ENCODE measurements at places on chromosomes 4 and X.

GRCh38 chr4:851701-852430, 25.9 kb upstream of the CPLX1 start:
- no peak for DNase-seq

- no peak for DNase-seq
Observed at GRCh38 chrX:40622479-40623138, 619 bp upstream of the MPC1L start.

DNA sequence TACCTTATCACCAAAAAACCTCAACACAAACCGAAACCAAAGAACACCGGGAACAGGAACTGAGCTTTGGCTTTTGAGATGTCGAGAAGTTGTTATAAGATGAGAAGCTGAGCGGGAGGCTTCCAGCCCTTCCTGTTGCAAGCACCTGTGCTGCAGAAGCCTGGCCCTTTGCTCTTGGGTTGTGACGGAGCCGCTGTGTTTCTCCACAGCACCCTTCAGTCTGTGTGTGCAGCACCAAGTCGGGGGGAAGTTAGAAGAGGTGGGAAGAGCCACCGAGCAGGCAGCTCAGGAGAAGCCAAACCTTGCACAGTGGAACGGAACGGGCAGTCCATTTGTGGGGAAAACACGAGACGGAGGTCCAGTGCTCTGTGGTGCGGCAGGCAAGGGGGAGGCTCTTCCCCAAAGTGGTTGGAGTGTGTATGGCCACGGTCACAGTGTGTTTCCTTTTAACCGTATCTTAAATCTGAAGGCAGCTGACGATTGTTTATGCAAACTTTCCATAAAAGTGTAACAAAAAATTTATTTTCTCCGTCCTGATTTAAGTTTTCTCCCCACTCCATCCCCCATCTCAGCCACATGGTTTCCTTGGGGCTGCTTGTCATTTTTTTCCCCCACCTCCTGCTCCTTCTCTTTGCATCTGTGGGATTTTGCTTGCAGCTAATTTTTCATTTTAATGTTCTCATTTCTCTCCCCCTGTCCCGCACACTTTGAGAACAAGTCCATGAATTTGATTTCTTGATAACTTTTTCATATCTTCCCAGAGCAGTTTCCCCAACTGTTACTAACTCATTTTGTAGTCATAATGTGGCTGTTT, 123.7 kb downstream of the STOX2 start:
- DNase-seq = no peak

DNA sequence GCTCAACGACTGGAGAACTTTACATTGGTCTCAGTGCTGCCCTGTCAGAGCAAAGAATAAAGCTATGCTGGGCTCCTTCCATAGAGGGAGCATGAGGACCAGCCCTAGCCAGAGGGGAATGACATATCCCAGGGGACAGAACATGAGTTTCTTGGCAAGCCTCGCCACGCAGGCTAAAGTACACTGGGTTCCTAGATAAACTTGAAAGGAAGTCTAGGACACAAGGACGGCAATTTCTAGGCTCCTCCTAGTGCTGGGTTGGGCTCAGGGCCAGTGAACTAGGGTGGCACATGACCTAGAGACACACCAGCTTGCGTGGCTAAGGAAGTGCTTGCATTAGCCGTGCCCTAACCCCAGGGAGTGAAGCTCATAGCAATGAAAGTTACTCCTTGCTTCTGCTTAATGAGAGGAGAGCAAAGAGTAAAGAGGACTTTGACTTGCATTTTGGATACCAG, 141.0 kb downstream of the MAB21L2 start:
- DNase-seq = peak; percentile 85

DNA sequence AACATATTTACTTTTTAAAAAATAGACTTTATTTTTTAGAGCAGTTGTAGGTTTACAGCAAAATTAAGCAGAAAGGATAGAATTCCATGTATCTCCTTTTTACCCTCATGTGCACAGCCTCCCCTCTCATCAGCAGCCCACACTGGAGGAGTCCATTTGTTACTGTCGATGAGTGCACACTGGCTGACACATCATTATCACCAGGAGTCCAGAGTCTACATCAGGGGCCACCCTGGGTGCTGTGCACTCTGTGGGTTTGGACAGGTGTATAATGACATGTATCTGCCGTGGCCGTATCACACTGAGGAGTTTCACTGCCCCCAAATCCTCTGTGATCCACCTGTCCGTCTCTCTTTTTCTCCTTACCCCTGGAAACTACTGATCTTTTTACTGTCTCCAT, 26.3 kb downstream of the TBC1D14 start:
- DNase-seq = no peak

GRCh38 chr4:108377021-108377420, 208.3 kb upstream of the LEF1 start:
- DNase-seq = no peak

DNA sequence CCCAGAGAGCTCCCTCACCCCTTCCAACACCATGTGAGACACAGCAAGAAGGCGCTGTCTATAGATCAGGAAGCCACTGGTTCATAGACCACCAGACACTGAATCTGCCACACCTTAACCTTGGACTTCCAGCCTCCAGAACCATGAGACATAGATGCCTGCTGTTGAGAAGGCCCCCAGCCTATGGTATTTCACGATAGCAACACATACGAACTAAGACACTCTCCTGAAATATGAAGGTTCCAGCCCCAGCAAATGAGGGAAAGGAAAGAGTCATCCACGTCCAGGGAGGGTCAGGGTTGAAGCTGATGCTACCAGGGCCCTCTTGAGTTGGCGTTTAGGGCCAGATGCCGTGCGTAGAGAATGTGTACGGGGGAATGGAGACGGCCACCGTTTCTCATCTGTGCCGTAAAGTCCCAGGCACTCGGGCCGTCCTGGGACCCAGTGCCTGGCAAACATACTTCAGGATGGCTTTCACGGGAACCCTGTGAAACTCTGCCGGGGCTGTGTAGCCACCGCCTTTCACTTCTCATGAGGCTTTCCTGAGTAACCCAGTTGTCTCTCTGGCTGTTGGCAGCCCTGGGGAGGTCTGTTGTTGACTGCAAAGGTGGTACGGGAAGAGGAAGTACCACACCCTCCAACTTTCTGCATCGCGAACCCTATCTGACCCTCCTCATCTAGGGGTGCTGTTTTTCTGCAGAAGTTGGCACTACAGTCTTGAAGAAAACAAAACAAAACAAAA, 17.7 kb upstream of the P2RY8 start:
- no peak for DNase-seq

GRCh38 chrX:119784747-119785446, 6.5 kb downstream of the RPL39 start:
- DNase-seq = peak; percentile 44

DNA sequence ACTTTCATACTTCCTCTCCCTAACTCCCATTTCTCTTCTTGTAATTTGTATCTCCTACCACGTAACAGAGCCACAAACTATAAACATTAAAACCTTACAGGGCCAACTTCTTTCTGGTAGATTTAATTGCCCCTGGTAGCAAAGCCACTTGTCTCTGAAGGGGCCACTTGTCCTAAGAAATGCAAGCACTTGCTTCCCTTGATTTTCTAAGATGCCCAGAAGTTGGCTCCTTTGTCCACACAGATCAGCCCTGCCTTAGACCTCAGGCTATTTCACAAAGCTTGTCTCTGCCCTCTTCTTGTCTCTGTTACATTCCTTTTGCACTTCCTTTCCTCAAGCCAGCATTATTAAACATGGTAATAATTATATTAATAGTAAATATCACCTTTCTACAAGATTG, 80.6 kb upstream of the CXXC4 start:
- no peak for DNase-seq

DNA sequence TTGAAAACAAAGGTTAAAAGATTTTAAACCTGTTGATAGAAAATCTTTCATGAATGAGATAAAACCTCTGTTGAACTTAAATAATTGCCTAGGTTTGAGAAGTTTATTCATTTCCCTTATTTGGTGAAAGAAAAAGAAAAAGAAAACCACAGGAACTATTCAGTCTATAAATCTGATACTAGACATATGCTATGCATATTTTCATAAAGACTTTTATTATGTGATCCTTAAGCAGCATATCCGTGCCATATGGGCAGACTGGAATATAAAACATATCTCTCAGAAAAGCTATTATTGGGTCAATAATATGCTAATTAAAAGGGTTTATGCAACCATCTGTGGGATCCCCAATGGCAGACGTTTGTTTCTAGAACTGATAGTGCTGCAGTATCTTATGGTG, 178.7 kb downstream of the RASL11B start:
- no peak for DNase-seq

- no peak for DNase-seq
Observed at GRCh38 chr4:57462843-57463242, 352.7 kb upstream of the IGFBP7 start.

DNA sequence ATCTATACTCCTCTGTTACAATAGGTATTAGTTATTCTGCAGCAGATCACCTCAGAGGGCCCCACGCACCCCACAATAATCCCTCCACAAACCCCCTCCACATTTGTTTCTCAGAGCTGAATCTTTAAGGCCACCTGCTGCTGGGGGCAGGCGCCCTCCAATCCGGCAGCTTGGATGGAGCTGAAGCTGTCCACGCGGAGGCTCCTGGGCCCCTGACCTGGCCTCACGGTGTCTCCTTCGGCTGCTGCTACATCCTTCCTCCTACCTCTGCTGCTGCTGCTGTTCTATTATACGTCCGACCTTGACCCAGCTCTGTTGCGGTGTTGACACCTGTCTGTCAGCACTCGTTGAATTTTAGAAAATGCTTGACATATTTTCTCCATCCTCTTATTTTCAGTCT, 430.2 kb upstream of the ZFP42 start:
- DNase-seq = no peak

- DNase-seq = no peak
Observed at GRCh38 chr4:189096717-189097116, 844.0 kb upstream of the FRG1 start.

GRCh38 chr4:26701786-26702227, 117.9 kb downstream of the TBC1D19 start:
- DNase-seq = no peak

- peak; percentile 87 for DNase-seq
Observed at GRCh38 chr4:128461291-128462102, 173.9 kb upstream of the PGRMC2 start.

GRCh38 chr4:56496241-56496640, 9.3 kb upstream of the ARL9 start:
- DNase-seq = no peak

- no peak for DNase-seq
Observed at GRCh38 chr4:61771056-61771455, 570.9 kb downstream of the ADGRL3 start.

DNA sequence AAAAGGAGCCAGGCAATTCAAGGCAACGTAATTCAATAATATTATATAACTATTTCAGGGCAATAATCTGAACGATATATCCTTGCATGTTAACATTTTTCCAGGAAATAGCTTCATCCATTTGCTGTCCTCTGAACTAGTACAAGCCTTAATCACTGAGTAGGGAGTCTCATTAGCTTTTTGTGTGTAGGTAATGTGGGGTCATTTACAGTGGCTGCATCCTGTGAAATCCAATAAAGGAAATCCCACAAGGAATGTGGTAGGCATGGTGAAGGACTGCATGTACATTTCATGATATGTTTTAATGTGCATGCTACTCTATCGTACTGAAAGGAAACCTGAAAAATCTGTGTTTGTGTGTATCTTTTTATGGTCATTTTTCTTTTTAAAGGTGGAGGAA, 103.5 kb downstream of the SLC4A4 start:
- no peak for DNase-seq

GRCh38 chr4:3218824-3219760, 29.9 kb upstream of the MSANTD1 start:
- no peak for DNase-seq

- DNase-seq = no peak
Observed at GRCh38 chr4:54092405-54093323, 7.3 kb upstream of the GSX2 start.

DNA sequence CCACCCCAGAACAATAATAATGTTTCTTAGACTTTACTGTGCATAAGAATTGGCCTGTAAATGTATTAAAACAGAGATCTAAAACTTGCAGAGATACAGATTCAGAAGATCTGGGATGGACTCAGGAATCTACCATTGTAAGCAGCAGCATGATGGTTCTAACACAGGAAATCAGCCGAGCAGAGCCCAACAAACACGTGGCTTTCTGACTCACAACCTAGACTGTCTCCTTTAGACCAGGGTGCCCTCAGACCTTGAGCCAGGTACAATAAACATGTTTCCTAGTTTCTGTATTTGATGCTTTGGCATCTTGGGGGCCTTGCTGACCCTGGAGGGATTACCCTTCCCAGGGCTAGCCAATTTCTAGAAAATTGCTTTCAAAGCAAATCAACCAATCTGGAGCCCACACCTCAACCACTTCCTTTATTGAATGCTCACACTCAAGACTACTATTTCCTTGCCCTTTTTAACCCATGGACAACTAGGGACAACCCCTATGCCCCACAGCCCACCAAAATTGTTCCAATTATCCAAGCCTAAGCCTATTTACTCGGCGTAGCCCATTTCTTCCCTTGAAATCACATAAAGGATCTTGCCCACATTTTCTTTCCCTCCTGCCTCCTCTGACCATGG, 80.5 kb downstream of the TBC1D9 start:
- peak; percentile 24 for DNase-seq

DNA sequence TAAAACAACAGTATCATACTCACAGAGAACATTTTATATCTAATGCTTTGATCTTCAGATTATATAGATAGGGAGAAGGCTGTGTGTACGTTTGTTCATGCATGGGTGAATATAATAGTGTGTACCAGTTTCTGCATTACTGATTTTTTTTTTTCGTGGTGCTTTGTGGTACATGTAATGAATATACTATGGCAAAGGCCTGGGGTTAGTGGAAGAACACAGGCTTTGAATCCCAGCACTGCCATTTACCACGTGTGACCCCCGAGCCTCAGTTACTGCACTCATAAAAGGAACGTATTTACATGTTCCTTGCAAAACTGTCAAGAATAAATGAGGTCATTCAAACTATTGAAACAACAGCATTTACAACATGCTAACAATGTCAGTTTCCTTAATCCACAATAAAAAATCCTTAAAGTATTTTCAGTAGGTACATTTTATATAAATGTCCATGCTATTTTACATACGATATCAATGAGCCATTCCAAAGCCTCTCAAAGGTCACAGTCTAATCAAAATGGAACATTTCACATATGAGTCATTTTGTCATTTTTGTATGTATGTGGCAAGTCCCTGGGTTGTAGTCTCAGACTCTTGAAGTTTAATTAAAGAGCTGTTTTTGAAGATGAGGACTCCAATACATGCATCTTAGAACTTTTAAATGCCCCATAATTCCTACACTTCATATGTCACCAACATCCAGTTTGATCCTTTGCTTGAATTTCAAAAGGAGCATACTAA, 242.8 kb downstream of the PPP3CA start:
- DNase-seq = no peak

GRCh38 chrX:37752936-37753335, 26.9 kb upstream of the CYBB start:
- no peak for DNase-seq

- DNase-seq = peak; percentile 86
Observed at GRCh38 chr4:163332526-163333406, at the start of gene NPY1R. Gene NPY1R, minus strand, starts transcription at chr4:163332596. Its CDS starts 6,042 bp downstream, at chr4:163326554.

DNA sequence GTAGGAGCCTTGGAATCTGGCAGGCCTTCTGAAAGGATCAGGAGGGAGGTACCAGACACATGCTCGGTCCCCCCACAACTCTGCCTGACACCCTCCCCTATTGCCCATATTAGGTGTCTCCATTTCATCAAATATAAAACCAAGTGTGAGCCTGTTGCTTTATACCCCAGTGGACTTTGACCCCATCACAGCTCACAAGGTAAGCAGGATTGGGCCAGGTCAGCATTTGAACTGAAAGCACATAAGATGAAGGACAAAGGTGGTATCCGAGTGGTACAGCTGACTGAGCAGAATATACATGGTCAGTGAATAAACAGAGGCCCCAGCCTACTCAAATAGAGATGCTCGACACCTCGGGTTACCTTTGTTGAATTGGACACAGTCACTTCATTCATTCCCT, 20.0 kb downstream of the SLC25A43 start:
- DNase-seq = no peak
